ENCODE measurements at places on chromosomes 6 and 20. TPM values are rescaled to one million over a fixed set of nuclear protein-coding genes. Genes with fewer than 3 reads are reported as not detected.
A peak's percentile ranks its signal among the peaks of the same experiment; 100 is the strongest.

DNA sequence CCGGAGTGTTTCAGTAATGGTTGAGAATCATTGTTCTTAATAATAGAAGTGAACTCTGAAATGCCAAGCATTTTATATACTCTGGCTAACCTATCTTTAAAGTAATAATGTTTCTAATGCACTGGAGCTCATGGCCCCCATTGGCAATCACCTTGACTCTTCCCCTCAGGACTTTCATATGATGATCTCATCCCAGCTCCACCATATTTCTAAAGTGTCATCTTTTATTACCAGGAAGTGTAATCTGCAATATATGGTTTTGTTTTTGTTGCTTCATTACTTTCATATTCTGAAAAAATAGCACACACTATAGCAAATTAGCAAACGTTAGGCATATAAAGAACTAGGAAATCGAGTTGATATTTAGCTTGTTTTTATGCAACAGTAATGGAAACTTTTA is 60.3 kb downstream of the TULP4 start:
- DNase-seq, result no peak

PNPLA1 gene
- not detected for polyA plus RNA-seq

CFAP206 gene
- 0.07 TPM for polyA plus RNA-seq

GRCh38 chr20:42435230-42435629 is 754.5 kb downstream of the PTPRT start:
- DNase-seq, result no peak

DNA sequence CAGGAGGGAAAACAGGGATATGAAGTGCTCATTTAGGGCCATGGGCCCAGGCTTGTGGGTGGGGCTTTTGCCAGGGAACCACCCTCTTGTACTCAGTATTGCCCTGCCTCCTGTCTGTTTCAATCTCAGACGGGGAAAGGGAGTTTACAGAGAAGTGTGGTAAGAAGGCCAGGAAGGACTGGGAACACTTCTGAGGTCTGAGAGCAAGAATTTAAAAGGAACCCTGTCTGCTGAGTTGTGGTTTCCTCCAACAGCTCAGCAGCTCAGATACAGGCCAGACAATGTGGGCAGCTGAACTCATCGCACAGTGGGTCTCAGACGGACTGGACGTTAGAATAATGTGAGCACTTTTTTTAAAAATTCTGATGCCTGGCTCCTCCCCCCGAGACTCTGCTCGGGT is 354.1 kb upstream of the ARID1B start:
- DNase-seq, result no peak

CNKSR3 gene
- polyA plus RNA-seq, result 5.6 TPM

DNA sequence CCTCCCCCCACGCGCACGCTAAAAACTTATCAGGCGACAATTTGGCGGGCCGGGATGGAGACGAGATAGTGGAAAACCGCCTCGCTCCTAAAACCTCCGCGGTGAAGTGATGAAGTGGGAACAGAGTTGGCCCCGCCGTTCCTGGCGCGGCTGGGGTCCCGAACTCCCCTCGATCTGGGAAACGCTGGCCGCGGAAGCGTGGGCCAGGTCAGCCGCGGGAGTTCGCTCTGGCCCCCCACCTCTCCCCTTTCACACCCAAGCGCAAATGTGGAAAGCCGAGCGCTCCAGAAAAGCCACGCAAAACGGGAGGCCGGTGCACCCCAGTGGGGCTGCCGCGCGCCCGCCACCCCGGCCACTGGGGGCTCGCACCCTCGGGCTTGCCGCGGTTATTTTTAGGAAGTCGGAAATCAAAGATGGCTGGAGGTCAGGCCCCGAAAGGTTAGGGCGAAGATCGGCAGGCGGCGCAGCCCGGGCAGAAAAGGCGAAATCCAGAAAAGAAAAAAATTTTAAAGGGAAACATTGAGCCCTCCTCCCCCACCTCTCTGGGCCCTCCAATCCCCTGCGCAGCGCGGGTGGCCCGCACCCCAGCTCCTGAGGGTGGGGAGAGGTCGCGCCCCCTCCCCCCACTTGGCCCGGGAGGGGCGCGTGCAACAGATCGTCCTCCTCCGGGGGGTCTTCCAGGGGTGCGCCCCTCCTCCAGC is 1.0 kb downstream of the SALL4 start:
- no peak for DNase-seq

OPRM1 gene
- polyA plus RNA-seq, result not detected

GRCh38 chr20:57783956-57784837 is 74.4 kb upstream of the PMEPA1 start:
- no peak for DNase-seq

- DNase-seq, result no peak
Measured at GRCh38 chr20:39049684-39050554, 87.8 kb downstream of the DHX35 start.

GRCh38 chr6:54094786-54095185 is 16.5 kb upstream of the MLIP start:
- no peak for DNase-seq

DNA sequence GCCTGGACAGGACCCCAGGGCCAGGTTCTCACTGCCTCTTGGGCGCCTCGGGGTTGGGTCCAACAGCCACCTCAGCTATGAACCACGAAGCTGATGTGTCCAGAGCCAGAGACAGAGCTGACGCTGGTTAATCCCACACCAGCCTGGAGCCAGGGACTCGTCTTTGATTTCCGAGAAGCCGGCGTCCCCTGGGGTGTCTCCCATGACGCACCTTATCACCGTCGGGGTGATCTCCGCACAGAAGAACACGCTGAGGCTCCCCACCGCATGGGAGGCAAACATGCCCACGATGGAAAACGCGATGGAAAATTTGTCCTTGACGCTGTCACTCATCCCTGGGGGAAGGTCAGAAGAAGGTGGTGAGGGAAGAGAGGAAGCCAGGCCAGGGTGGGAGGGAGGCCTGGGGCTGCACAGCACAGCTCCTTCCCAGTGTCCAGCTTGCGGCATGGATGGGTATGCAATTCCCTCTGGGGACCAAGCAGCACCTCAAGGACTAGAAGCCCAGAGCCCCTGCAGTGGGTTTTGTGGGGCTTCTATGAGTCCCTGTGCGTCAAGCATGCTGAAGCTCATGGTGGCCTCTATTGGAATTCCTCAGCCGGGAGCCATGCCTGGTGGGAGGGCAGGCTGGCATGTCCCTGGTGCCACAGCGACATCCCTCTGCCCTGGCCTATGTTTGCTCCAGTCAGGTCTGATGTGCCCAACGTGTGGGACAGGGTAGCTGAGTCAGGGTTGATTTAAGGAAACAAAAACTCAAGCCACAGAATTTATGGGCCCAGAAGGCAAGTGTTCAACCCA is 25.1 kb downstream of the PSMG4 start:
- no peak for DNase-seq

DNA sequence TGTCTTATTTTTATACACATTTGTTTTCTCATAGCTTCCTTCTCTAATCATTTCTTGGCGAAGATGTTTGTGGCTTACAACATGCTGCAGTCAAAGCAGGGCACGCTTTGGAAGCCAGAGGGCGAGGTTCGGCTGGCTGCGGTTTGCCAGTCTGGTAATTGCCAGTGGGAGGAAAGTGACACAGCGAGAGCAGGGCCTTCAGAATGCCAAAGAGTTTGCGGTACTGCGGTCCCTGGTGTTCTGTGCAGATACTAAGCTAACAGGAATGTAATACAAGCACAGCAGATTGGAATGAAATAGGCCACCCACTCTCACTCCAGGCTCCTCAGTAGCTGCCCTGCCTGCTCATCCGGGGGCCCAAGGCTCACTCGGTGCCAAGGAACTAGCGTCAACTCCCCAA is 58.7 kb upstream of the TGM3 start:
- peak; percentile 98 for DNase-seq

DNA sequence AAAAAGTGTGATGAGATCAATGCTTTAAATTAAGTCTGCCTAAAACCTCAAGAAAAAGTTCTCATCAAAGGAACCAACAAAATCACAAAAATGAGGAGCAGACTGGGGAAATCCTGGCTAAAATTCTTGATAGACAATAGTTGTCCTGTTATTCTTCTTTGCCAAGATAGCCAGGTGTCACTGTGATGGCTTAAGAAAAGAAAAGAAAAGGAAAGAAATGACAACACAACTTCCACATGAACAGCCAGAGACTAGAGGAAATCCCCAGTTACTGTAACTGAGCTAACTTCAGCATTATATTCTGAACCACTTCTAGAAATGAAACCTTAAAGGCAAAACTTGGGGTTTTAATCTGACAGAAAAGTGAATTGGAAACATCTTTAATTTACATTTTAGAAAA is 129.6 kb downstream of the CD24 start:
- DNase-seq, result no peak

PGBD1 gene
- polyA plus RNA-seq, result 3.1 TPM

DNA sequence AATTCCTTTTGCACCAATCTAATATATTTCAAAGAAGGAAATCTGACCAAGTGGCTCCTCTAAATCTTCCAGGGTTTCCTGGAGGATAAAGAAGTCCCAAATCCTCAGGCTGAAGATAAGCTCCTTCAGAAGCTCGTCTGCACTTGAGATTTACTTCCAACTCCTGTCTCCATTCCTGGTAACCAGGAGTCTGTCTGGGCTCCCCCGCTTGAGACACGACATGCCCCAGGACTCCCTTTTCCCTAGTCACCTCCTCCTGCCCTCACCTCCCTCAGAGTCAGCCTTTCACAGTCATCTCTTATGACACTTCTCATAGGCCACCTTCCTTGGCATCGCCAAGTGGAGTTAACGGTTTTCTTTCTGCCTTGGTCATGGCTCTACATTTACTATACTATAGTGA is 103.4 kb upstream of the NEDD9 start:
- no peak for DNase-seq

SCRT2 gene
- not detected for polyA plus RNA-seq
